Right lung (tissue), 10 donors: ENCODE measurements at places on chromosomes 5 and 9.

DNA sequence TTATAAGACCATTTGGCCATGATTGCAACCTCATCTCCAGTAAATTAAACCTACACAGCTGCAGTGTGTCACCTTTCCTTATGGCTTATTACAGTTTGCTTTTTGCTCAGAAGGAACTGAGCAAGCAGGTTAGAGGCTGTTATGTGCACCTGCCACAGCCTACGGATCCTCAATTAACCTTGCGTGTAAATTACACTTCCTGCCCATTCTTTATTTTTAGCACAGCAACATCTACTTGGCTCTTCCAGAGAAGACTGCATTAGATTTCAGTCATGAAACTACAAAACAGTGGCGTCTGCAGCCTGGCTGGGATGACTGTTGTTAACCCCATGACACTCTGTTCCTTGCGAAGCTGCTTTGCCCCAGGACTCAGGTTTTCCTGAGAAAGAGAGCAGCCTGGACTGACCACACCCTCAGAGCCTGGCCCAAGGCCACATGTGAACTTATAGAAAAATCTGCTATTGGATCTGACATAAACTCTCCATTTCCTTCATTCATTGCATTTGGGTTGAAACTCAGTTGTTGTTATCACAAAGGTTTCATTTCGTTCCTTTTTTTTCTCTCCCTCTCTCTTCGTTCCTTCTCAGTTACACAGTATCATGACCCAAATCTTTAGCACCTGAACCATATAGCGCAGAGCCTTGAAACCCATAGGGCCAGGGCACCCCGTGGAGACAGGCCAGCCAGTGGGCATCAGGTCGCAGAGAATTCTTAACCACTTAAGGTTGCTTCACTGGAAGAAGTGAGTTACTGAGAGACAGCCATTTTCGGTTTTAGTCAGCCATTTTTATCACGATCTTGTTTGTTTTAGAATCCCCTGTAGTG, 138.6 kb downstream of the PALM2AKAP2 start:
- DNase-seq = no peak

GRCh38 chr9:113564498-113565237, 101.1 kb downstream of the RGS3 start:
- DNase-seq = peak; percentile 79

- no peak for DNase-seq
Observed at GRCh38 chr5:168843277-168844015, 264.3 kb upstream of the PANK3 start.

DNA sequence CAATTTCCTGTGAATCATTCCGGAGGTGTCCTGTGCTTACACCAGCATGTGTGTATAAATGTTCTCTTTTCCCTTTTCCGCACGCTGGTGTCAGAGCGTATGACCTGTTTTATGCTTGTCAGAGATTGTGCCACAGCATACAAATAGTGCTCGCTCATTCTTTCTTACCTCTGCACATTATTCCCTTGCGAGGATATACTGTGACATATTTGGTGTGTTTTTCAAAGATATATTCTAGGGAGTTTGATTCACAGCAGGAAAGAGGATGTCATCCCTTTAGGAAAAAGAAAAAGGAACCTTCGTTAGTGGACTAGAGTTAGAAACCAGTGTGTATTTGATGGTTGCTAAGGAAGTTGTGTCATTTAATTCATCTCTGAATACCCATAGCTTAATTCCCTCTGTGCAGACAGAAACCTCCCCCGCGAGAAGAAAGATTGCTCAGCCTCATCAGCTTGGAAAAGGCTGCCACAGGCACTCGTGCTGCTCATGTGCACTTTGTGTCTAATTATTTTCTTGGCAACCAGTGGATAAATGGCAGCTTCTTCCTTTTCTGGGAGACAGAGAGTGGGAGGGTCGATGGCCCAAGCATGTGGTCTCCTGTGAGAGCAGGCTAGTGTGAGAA, 14.7 kb upstream of the CCIN start:
- peak; percentile 53 for DNase-seq

GRCh38 chr9:109699019-109699418, 81.0 kb upstream of the PALM2AKAP2 start:
- DNase-seq = no peak

DNA sequence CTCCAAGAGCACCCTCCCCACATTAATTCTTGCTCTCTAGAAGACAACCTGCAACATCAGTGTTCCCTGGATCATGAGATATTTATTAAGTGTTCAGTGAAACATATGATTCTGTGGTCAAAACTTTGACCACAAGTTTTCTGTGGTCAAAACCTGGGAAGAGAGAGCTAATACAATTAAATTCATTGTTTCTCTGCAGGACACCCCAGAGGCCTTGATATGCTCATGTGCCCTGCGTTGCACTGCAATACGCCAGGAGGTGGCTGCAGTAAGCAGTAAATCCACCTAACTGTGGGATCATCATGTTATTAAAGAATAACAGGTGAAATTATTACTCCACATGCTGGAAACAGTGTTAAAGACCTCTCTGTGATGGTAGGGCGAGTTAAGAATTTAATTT, 109.3 kb upstream of the SPDL1 start:
- no peak for DNase-seq
